Tongue (tissue), 3 donors: ENCODE measurements at places on chromosomes 12 and 14. TPM values are rescaled to one million over a fixed set of nuclear protein-coding genes. Genes with fewer than 3 reads are reported as not detected.

Gene PRH1
- 85.8 TPM for total RNA-seq

Gene ABCB9
- 4.1 TPM for total RNA-seq

Gene TAS2R13
- 3.2 TPM for total RNA-seq

Gene VWF
- 101 TPM for total RNA-seq

Gene BMP4
- 15.3 TPM for total RNA-seq

- DNase-seq, result no peak
Measured at GRCh38 chr12:32545413-32545980, 133.6 kb upstream of the DNM1L start.

DNA sequence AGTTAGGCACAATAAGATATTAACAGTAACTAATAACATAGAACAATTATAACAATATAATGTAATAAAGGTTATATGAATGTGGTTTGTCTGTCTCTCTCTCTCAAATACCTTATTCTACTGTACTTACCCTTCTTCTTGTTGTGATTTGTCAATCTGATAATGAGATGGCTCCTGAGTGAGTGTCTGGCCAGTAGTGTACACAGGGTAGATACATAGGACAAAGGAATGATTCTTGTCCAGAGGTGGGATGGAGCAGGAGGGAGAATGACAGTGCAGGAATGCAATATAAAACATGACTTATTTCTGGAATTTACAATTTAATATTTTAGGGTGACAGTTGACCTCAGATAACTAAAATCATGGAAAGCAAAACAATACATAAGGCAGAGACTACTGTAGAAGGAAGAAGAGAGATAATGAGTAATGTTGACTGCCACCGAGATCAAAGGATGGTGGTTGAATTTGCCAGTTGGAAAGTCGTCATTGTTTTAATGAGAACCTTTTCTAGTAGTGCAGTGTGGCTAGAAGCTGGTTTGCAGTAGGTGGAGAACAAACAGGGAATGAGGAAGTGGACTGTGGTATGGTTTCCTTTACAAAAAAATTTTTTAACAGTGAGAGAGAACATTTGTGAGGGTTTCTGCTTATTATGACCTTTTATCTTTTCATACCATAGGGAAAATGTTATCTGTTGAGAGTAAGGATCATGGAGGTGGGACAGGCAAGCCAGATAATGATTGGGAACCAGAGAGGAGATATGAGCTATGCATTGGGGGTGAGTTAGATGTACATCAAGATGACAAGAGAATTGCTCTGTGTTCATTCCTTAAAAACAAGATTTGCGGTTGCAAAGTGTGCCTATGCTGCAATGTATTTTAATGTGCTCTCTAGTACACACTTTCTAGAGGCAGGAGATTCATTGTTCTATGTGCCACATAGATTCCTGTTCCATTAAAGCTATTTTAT, 458.3 kb downstream of the BTG1 start:
- no peak for DNase-seq

DNA sequence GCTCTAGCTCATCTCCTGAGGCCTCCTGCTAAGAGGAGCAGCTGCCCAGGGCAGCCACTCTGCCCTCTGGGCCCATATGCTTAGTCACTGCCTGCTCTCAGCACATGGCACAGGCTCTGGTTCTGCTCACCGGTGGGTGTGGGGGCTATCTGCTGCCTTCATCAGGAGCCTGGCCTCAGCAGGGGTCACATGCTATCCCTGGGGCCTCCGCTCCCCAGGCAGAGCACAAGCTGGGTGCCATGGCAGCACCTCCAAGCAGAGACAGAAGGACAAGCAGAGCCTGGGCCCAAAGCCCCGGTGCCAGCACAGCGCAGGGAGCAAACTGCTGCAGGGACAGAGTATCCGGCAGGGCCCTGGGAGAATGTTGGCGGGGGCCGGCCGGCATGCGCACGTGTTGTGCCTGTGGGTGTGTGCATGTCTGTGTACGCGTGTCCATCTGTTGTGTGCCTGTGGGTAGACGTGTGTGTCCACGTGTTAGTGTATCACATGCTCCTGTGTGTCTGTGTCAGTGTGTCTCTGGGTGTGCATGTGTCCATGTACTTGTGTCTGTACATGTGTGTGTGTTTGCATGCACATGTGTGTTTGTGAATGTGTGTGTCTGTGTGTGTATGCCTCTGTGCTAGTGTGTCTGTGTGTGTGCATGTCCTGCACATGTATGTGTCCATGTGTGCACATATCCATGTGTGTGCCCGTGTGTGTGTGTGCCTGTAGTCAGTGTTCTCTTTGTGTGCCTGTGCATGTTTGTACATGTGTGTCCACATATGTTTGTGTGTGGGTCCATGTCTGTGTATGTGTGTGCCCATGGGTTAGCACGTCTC, 326.9 kb downstream of the TMEM121 start:
- DNase-seq, result no peak

- DNase-seq, result no peak
Measured at GRCh38 chr14:91918186-91918883, 29.2 kb downstream of the FBLN5 start.

DNA sequence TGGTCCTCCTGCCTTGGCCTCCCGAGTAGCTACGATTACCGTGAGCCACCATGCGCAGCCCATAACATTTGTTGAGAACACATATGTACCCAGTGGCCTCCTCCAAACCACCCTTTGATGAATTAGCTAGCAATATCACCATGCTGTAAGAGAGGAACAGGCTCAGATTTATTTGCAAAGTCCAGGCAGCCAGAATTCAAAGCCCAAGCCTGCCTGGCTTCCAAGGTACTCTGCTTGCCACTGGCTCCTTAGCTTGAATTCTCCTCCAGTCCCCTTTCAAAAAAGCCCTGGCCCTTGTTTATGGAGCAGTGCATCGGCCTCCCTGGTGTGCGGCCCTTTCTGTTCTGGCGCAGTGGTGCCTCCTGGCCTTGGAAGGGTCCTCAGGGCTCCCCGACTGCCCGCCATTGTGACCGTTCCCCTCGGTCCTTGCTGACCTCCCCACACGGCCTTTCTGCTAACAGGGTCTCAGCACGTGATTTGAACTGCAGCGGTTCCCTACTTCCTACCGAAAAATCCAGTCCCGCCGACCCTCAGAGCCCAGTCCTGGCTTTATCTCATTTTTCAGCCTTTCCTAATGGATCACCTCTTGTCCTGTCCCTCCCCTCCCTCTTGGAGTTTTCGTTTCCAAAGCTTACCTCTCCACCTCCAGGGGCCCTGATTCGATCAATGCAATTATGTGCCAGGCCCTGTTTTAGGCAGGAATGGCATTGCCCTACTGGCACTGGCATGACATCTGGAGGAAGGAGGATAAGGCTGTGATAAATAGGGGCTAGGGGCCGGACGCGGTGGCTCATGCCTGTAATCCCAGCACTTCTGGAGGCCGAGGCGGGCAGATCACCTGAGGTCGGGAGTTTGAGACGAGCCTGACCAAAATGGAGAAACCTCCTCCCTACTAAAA, 22.0 kb downstream of the SLC25A29 start:
- DNase-seq, result no peak
